ENCODE measurements at places on chromosomes 7 and 10.

GRCh38 chr7:44078521-44078920 lies 3.8 kb downstream of the POLM start:
- no peak for DNase-seq

- DNase-seq = no peak
Observed at GRCh38 chr10:88473989-88474883, 108.9 kb downstream of the RNLS start.

GRCh38 chr10:23192712-23193434 lies 761 bp downstream of the PTF1A start:
- DNase-seq = no peak

GRCh38 chr10:113093188-113094113 lies 143.4 kb downstream of the TCF7L2 start:
- DNase-seq = no peak

DNA sequence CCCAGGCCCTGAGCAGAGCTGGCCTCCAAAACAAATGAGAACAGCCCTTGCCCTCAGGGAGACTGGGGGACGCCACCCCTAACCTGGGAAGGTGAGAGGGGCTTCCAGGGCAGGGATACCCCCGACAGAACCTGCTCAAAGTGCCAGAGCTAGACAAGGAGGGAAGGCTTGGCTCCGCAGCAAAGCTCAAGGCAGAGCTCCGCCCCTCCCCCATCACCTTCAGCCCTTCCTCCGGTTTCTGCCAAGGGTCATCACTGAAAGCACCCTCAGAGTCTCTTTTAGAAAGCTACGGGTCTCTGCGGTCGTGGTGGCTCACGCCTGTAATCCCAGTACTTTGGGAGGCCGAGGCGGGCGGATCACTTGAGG lies 73.4 kb upstream of the CUX1 start:
- DNase-seq = no peak

- no peak for DNase-seq
Observed at GRCh38 chr7:73423519-73424488, 9.8 kb upstream of the FZD9 start.

DNA sequence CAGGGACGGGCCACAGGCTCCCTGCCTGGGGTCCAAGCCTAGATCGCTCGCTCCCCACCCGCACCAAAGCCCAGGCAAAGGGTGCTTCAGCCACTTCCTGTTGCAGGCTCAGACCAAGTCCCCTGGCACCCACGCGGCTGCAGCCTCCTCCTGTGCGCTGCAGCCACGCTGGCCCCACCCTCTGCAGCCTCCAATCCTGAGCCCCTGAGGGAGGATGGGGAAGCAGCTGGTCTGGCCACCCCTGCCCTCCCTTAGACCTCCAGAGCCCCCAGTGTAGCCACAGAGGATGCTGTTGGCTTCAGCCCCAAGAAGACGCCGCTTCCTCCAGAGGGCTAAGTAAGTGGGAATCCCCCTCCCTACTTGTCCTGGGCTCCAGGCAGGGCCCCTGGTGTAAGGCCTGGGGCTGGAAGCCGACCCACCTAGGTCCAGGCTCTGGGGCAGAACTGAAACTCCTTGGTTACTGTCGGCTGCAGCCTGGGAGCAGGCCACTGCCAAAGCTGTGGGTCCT lies 9.4 kb downstream of the LIMK1 start:
- no peak for DNase-seq

DNA sequence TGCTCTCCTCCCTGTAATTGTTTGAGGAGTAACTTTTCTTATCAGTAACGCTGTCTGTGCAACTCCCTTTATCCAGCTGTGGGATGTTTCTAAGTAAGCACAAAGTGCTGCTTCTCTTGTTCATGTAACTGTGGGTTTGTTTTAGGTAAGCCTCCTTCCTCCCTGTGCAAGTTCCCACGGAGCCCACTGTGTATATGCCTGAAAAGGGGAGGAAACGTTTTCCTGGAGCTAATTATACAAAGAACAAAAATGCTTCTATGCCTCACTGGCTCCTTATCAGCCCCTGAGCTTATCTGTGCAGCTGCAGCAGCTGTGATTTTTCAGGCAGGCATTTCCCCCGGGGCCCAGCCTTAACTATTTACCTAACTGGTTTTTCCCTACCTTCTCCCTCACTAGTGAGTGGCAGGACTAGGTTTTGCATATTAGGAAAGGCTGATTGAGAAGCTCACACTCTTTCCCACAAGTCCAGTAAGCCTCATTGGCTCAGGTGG lies 593.4 kb upstream of the GHITM start:
- no peak for DNase-seq

DNA sequence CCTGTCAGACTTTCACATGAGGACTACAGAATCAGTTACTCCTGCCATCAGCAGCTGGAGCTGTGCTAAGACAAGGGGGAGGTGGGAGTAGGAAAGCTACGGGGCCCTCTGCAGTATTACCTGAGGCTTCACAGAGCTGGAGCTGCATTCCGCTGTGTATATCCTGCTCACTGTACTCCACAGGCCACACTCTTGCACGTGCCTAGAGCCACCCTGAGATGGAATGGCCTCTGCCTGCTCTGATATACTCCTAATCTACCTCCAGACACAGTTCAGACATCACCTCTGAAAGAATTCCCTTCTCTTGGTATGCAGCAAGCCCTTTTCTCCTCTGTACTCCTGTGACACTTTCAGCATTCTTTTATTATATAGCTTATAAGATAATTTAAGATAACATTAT lies 34.8 kb downstream of the TRDMT1 start:
- DNase-seq = no peak

DNA sequence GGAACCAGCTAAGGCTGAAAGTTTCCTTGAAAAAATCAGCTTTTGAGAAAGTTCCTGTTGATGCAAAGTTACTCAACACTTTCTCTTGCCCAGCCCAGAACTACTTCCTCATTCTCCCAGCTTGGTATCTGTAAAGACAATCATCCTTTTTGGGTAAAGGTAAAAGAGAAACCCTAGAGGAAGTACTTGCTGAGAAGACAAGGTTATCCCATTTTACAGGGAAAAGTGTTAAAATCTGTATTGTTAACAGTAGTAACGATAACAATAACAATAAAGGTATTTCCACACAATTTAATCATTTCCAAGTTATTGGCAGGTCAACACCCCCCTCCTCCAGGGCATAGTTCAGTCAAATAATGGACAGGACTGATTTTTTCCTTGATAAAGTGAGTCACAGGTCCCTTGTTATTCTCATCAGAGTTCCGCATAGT lies 2.4 kb downstream of the ALOX5 start:
- no peak for DNase-seq

DNA sequence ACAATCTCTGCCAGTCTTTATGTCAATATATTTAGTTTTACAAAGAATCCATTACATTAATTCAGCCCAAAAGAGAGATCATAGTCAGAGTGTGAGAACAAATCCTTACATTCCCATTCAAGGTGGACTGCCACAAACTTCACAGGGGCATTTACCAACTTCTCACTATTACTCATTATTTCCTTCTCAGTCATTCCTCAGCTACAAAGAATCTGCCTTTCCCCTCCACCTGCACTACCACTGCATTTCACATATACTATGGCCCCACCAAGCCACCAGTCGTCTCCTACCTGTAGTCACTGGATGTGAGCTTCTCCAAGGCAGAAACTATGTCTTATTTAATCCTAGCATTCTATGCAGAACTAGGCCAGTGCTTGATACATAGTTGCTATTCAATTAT lies 94.3 kb downstream of the USP6NL start:
- no peak for DNase-seq

DNA sequence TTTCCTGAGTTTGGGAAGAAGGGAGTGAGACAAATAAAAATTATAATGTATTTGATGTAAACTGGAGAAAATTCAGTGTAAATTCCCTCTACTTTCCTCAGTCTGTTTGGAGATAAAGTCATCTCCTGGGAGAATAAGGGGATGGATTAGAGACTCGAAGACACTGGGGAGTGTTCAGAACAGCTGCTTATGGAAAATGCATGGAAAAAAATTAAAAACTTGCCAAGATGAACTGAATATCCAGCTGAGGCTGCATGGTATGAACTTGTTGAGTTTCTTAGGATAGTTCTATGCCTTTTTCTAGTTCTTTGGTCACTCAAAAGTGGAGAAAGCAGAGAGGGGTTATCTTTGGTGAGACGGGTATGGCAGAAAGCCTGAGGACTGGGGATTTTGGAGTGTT lies 210.5 kb downstream of the BICC1 start:
- no peak for DNase-seq

- DNase-seq = no peak
Observed at GRCh38 chr7:111568419-111568818, 6.1 kb upstream of the IMMP2L start.

- no peak for DNase-seq
Observed at GRCh38 chr7:129550693-129551360, 48.5 kb downstream of the SMKR1 start.

DNA sequence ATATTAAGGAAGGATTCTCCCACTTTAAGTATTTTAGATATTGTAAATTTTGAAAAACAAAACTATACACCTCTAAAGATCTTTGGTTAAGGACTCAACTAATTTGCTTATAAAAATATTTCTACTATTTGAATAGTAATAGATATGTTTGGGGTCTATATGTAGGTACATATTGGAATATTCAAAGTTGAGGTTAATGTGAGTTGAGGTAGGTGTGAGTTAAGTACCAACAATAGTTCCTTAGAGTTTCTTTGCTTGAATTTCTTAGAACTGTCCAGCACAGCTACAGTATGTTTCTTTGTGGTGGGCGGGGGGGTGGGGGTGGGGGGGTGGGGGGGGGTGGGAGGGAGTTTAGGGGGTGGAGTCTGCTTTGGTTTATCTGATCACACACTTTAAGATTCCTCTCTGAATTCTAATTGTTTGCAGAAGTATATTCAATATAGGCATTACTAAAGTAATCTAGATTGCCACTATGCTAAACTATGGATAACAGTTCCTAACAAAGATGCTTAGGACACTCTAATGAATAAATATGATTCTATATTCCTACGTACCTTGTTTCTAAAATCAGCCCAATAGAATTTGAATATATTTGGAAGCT lies 2.1 kb downstream of the GRM3 start:
- DNase-seq = no peak

- no peak for DNase-seq
Observed at GRCh38 chr7:88700725-88701124, 58.8 kb upstream of the ZNF804B start.

GRCh38 chr7:94512735-94513564 lies 3.3 kb downstream of the CASD1 start:
- no peak for DNase-seq

GRCh38 chr10:124596116-124596785 lies 134.6 kb downstream of the LHPP start:
- no peak for DNase-seq

GRCh38 chr7:29276199-29276598 lies 81.6 kb downstream of the CHN2 start:
- no peak for DNase-seq

- no peak for DNase-seq
Observed at GRCh38 chr10:99996671-99997648, 12.8 kb downstream of the DNMBP start.

- no peak for DNase-seq
Observed at GRCh38 chr7:117041007-117041406, 87.7 kb downstream of the ST7 start.

GRCh38 chr10:123855008-123855684 lies 36.5 kb downstream of the CPXM2 start:
- DNase-seq = no peak

- DNase-seq = no peak
Observed at GRCh38 chr10:45425621-45426563, 51.9 kb downstream of the ALOX5 start.

DNA sequence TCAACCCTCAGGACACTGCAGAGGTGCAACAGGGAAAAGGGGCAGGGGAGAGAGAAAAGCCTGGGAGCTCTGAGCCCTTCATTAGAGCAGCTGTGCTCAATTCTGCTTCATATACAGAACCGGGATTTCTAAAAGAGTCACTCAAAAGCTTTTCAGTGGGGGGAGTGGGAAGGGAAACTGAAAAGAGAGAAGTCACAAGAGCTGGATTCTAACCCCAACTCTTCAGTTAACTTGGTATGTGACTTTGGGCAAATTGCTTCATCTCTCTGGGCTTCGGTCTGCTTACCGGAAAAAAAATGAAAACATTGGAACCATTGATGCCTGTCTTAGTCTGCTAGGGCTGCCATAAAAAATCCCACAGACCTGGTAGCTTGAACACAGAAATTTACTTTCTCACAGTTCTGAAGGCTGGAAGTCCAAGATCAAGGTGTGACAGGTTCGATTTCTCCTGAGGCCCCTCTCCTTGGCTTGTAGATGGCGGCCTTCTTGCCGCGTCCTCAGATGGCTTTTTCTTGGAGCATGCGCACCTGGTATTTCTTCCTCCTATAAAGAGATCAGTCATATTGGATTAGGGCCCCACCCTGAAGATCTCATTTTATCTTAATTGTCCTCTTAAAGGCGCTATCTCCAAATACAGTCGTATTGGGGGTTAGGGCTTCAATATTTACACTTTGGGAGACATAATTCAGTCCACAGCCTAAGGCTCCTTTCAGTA lies 118.3 kb upstream of the KMT2E start:
- no peak for DNase-seq

- no peak for DNase-seq
Observed at GRCh38 chr10:49309691-49310411, 10.9 kb downstream of the C10orf71 start.

DNA sequence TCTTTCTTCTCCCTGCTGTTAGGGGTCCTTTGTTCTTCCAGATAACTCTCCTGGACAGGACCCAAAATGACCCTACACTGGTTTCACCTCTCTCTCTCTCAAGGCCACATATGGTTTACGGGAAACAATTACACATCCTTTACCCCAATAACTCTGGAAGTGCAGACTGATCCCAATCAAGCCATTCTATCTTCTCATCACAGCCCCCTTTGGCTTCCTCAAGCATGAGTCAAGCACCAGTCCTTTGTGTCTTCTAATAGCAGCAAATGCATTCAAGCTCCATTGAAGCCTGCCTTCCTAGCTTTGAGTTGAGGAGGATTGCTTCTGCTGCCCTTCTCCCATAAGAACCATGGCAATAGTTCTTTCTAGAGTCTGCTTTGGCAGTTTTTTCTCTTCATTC lies 20.2 kb downstream of the C10orf67 start:
- no peak for DNase-seq

DNA sequence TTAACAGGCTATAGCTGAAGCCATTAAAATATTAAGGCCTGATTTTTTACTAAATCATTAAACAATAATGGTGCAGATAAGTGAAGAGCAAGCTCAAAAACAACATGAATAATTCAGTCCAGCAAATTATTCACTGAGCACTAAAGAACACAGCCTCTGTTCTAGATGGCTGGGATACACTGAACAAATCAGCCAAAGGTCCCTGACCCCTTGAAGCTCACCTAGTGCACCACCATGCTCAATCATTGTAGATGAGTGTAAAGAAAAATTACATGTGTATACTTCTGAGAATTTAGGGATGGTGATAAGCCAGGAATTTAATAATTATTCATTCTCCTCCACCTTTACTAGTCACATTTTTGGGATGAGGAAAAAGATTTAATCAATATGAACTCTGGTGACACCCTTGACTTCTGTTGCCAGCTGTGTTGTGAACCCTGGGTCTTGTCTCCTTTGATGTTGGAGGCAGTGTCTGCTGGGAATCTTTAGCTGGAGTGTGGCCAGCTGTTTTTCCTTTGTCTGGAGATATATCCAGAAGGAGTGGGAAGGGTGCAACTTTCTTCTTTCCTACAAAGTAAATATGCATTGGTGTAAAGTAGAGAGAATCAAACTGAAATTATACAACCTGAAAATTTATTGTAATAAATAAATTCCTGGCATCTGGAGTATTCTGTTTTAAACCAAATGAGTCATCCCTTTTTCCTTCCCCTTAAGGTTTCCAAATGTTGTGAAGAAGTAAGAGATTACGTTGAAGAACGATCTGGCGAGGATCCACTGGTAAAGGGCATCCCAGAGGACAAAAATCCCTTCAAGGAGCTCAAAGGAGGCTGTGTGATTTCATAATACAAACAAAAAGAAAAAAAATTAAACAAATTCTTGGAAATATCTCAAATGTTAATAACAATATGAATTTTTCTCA lies 4.0 kb downstream of the GNGT1 start:
- no peak for DNase-seq

All from stimulated activated CD8-positive, alpha-beta memory T cell treated with anti-CD3 and anti-CD28 coated beads, Interleukin-4, amount 100 ng/mL, for 1 hour (primary cell).